Caco-2 (cell line): ENCODE measurements at places on chromosomes 16 and 17.

- DNase-seq = peak; percentile 38
These were observed 12.3 kb downstream of the CES4A start for GRCh38 chr16:67000384-67001351.

GRCh38 chr17:56707312-56708219 lies 114.1 kb downstream of the NOG start:
- no peak for DNase-seq

- DNase-seq = no peak
These were observed 18.6 kb downstream of the ACE start for GRCh38 chr17:63495491-63495890.

DNA sequence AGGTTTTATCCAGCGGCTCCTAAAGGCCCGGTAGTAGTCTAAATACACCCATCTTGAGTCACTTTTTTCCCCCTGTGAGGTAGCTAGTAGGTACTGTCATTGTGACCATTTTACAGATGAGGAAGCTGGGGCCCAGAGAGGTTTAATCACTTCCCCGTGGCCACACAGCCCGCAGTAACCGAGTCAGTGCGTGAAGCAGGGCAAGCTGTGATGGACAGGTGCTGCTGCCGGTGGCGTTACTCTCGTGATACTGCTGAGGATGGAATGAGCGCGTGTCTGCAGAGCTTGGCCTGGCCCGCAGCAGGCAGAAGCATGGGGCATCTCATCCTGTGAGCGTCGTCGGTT lies 226.3 kb upstream of the CIBAR2 start:
- no peak for DNase-seq

GRCh38 chr17:57296231-57296630 lies 39.9 kb downstream of the MSI2 start:
- no peak for DNase-seq

DNA sequence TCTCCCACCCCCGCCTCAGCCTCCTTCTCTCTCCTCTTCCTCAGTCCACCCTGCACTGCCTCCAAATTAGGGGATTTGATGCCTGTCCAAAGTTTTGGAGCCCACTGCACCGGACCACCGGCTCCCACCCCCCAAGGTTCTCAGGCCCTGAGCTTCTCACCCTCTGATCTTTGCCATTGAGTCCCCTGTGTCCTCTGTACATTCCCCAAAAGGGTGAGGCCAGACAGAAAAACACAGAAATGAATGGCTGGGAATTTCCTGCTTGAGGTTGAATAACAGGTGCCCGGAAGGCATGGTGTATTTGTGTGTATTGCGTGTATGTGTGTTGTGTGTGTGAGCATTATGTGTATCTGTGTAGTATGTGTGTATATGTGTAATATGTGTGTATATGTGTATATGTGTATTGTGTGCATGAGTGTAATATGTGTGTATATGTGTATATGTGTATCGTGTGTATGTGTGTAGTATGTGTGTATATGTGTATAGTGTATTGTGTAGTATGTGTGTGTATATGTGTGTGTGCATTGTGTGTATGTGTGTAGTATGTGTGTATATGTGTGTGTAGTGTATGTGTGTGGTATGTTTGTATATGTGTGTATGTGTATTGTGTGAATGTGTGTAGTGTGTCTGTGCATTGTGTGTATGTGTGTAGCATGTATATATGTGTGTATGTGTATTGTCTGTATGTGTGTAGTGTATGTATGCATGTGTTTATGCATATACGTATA lies 16.0 kb upstream of the CCL17 start:
- no peak for DNase-seq

- no peak for DNase-seq
These were observed 1.5 kb downstream of the ACBD4 start for GRCh38 chr17:45136846-45137560.

GRCh38 chr16:4910828-4911227 lies 26.1 kb downstream of the PPL start:
- no peak for DNase-seq

- DNase-seq = no peak
These were observed 33.6 kb downstream of the RNF213 start for GRCh38 chr17:80294210-80294609.

GRCh38 chr16:50210266-50211038 lies 55.9 kb upstream of the ADCY7 start:
- peak; percentile 80 for DNase-seq

GRCh38 chr16:55039511-55039910 lies 108.8 kb downstream of the IRX5 start:
- no peak for DNase-seq

DNA sequence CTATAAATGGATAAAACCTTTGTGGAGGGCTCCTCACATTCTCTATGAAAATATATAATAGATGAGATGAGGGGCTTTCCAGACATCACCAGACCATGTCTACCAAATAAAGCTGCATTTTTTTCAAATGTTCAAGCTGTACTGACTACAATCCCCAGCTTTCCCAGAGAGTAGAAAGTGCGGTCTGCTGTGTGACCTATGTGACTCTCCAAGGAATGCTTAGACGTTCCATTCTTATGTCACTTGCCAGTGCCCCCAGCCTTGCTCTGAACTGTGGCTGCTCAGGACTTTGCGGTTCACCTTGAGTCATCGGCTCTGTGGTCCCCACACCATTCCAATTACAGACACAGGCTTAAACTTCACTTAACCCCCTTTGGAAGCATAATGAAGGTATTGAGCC lies 47.8 kb upstream of the SCNN1B start:
- DNase-seq = no peak

DNA sequence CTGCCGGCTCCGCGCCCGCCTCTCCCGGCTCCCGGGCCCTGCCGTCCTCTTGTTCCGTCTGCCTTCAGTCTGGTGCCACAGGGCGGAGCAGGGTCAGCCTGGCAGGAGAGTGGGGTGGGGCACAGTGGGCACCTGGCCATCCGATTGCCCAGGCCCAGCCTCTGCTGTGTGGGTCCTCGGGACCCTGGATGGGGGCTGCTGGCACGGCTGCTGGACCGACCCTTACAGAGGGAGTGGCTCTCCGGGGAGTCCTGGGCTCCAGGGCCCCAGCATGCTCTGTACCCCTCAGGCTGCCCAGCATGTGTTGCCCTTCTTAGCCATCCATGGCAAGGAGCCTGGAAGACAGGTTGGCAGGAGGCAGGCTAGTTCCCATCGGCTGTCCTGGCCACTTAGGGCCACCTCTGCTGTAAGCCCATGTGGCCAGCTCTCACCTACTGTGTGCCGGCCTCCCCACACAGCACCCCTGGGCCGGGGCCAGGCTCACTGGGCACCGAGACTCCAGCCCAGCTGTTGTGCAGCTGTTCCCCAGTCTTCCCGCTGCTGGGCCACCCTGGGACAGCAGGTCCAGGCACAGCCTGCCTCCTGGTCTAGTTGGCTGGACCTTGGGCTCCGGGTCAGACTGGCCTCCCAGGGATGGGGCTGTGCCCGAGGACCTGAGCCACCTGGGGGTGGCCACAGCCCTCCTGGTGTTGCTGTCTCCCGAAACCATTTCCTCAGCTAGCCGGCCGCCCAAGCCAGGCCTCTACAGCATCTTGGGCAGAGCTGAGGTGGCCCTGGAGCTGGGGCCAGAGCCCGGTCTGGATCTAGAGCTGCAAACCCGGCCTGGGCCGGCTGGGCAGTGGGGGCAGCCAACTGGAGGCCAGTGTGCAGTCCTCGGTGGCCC lies 24.9 kb downstream of the BAHCC1 start:
- no peak for DNase-seq

DNA sequence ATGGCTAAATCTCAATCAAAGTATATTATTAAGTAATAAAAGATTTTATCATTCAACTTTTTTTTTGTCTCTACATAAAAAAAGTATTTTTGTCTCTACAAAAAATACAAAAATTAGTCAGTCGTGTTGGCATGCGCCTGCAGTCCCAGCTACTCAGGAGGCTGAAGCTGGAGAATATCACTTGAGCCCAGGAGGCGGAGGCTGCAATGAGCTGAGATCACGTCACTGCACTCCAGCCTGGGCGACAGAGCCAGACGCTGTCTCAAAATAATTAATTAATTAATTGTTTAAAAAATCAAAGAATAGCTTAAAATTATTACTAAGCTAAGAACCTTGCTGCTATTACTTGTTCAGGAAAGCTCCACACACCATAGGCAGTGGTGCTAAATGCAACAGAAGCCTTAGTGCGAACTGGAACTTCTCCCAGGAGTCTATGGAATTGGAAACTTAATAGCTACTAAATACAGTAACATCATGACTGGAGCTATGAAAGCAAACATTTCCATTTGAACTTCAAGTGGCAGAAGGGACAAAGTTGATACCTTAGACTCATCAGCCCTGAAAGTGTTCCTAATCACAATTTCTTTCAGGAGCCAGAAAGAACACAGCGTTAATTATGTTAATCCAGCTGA lies 22.6 kb downstream of the ADCY9 start:
- no peak for DNase-seq

GRCh38 chr16:27973678-27974077 lies 89.8 kb downstream of the GSG1L start:
- no peak for DNase-seq

- no peak for DNase-seq
These were observed 18.8 kb upstream of the LITAF start for GRCh38 chr16:11605564-11605886.

- DNase-seq = no peak
These were observed 20.5 kb upstream of the TBX4 start for GRCh38 chr17:61431594-61432311.

GRCh38 chr16:75801307-75801706 lies 75.0 kb upstream of the CPHXL start:
- no peak for DNase-seq

GRCh38 chr17:59002126-59002525 lies 104.6 kb downstream of the TRIM37 start:
- no peak for DNase-seq

GRCh38 chr17:70208080-70208794 lies 38.9 kb downstream of the KCNJ2 start:
- DNase-seq = no peak

GRCh38 chr17:66494023-66494803 lies 191.8 kb downstream of the PRKCA start:
- no peak for DNase-seq

GRCh38 chr17:58679263-58680037 lies 12.4 kb downstream of the TEX14 start:
- peak; percentile 78 for DNase-seq

DNA sequence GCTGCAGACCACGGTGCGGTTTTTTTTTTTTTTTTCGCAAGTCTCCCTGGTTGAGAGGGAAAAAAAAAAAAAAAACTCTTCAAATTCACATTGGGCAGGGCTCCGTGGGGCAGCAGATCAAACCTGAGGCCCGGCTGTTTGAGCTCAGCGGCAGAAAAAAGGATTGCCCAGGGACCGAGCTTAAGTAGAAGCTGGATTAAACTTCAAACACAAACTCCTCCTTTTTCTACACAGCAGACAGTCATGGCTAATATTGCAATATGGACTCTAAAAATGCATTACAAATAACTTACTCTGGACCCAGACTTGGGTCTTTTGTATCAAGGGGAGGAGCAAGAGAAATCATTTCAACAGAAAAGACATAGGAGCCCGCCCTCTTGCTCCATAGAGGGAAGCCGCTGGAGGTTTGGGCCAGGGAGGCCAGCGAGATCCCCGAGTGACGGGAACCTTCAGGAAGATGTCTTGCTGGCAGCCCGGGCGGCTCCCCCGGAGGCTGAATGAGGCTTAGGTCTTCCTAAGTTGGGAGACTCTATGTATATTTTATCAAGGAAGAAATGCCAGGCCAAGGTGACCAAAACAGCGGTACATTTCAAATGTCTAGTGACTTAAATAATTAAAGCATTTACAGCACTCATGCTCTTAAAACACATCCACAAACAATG lies 167.7 kb downstream of the ZNF423 start:
- DNase-seq = no peak

DNA sequence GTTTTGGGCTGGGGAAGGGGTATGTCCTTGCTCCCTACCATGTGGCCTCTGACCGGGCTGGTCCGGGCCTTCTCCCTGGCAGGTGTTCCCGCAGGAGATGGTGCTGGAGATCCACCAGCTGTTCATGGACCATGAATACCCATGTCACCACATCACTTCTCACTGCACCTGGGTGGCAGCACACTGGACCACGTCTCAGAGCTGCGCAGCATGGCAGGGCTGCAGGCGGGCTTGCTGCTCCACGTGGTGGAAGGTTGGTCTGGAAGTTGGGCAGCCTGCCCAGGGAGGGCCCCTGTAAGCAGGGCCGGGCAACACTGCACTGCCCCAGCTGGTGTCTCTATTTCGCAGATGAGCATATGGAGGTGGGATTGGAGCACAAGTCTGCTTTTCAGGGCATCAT lies 169.5 kb upstream of the ZNF267 start:
- no peak for DNase-seq

- DNase-seq = no peak
These were observed 52.0 kb upstream of the CCL2 start for GRCh38 chr17:34203018-34203638.

DNA sequence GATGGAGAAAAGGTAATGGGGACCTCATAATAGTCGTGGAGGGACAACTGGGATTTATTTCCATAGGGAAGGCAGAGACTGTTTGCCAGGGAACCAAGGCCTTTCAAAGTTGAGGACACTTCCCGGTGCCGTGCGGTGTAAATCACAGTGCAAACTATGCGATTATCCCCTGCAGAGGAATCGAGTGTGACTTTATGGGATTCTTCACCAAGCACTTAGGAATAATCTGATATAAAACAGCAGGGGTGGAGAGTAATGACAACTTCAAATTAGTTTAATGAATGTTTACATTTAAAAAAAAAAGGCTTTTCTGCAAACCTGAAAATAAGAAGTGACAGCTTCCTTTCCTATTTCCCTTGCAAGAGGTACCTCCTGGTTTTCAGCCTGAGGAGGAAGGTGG lies 538.2 kb downstream of the MAF start:
- no peak for DNase-seq

DNA sequence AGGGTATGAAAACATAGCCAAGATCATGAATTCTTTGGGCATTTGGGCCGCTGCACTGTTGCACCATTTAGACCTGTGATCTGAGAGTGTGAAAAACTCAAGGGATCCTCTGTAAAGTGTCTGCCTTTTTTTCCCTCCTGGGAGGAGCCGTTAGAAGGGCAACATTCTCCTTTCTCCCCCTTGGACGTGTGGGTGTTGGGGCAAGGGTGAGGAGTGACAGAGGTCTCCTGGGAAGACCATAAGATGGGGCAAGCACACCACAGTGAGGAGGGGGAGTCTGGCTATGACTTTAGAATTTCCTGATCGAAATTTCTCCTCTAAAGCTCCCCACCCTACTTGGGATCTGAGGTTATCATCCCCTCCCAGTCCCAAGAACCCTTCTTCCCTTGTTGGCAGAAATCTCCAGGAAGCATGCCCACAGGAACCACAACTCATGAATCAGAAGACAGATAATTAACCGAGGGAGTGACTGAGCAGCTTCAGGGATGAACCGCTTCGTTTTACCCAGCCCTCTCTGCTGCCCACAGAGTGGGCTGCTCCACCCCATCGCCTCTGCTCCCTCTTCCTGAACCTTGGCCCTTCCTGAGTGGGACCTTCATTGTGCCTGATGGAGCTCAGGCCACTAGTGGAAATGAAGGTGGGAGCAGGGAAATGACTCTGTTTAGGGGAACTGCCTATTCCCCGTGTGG lies 4.2 kb downstream of the ITGB3 start:
- no peak for DNase-seq

GRCh38 chr17:76547183-76547641 lies 7.4 kb downstream of the PRCD start:
- peak; percentile 80 for DNase-seq

- DNase-seq = no peak
These were observed 292.7 kb downstream of the IRF8 start for GRCh38 chr16:86191663-86192062.
